Fibroblast of lung (primary cell): ENCODE measurements at places on chromosomes 7 and 10.

GRCh38 chr10:9950070-9950469 lies 1067.6 kb upstream of the CELF2 start:
- no peak for DNase-seq

DNA sequence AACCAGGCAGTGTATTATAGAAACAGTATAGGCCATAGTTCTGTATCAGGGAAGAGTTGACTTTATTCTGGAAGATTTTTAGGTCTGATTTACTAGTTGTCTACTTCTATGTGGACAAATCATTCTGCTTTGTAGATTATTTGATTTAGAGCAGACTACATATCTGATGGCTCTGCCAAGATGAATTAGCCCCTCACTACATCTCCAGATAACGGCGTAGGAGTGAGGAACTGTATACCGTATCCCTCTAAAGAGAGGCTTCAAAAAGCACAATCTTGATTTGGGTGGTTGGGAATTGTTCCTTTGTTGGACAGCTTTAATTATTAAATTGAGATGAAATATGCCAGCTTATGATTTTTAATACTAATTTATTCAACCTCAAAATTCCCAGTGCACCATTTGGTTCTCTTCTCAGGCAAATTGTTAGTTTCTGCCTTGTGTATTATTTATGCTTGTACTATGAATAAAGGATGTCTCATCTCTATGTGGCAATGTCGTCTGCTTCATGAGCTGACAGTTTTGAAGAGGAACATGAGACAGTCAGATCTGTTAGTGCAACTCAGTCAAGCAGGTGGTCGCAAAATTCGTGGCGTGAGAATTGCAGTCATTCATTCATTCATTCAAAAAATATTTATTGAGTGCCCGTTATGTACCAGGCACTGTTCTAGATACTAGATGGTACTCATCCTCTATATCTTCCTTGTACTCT lies 422.8 kb downstream of the EXOC4 start:
- no peak for DNase-seq

DNA sequence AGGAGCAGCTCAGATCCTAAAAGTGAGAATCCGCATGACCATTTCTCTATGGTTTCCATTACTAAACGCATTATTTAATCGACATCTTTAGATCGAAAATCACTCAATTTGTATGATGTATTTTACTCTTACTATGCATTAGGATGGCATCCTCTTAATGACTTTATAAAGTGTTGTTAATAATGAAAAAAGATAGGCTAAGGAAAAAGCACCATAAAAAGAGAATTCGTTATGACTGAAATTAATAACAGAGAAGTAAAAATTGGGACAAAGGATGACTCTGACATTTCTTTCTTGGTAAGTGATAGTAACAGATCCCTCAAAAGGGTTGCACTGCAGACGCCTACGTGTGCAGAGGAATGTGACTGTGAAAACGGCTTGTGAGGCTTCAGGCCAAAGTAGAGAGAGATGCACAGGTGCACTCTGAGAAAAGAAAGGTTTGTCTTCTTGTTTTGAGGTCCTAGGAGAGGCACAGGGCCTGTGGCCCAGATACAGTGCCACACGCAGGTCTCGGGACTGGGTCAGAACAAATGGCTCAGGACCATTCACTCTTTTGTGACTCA lies 23.0 kb upstream of the RBM33 start:
- no peak for DNase-seq

DNA sequence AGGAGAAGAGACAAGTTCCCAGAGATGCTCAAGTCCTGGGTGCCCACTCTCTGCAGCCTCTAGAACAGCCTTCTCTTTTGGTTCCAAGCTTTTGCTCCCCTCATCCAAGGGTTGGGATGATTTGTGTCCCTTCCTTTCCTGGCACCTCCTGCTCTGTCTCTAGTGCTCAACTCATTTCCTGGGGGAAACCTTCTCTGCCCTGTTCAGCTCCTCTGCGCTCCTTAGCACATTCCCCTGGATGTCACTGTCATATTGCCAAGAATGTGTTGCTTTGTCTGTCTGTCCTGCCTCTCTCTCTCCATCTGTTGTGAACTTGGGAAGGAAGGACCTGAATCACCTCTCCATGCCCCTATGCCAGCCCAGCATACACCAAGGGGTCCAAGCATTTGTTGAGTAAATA lies 5.1 kb upstream of the LBX1 start:
- no peak for DNase-seq

DNA sequence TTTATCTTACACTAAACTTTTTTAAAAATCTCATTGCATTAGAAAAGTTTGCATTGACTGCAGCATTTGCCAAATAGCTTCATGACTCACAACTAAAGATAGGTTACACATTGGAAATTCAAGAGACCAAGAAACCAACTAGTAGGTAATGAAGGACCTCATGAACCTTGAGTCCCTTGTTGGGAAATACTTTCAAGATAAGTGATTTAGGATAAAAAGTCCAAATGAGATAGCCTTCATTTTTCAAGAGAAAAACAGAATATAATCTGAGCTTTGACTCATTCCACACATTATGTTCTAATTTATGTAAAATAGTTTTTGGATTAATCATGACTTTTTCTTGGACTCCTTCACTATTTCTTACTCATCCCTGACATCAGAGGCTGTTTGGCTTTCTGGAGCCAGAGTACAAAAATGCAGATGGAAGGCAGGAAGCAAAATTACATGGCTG lies 13.1 kb upstream of the LIPF start:
- DNase-seq: peak; percentile 92

- no peak for DNase-seq
Measured at GRCh38 chr10:107164992-107165391, 486 bp upstream of the SORCS1 start.

DNA sequence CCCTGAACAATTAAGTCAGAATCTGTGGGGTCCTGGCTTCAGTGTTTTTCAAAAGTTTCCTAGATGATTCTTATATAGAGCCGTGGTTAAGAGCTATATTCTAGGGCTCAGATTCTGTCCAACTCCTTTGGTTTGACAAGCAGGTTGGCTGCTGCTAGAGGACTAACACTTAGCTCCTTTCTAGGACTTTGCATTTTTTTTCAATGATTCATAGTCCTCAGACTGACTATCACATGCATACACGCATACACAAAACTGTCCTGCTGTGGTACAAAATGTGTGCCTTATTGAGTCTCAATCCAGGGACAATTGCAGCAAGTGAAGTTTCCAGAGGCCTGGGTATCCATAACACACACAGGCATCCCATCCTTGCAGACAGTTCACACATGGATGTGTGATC lies 392.0 kb downstream of the NRG3 start:
- no peak for DNase-seq

GRCh38 chr7:114660126-114660486 lies 245.5 kb downstream of the FOXP2 start:
- no peak for DNase-seq

GRCh38 chr10:33335801-33336581 lies 1.5 kb upstream of the NRP1 start:
- peak; percentile 81 for DNase-seq

GRCh38 chr10:102452672-102453340 lies 1.5 kb upstream of the C10orf95 start:
- DNase-seq: peak; percentile 68

DNA sequence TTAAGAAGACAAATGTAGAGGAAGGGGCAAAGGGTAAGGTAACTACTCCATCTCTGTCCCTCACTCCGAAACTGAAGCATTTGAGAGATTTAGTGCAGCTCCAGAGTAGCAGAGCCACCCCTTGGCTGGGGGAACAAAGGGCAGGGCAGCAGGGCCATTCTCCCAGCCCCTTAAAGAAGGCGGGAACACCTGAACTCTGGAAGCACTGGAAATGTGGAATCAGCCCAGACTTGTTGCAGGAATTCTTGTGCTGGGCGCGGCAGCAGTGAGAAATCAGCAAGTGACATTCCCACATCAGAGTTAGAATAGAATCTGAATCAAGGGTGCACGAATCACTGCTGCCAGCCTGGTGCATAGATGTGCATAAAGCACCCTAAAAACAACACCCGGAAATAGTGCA lies 34.4 kb upstream of the GRM8 start:
- DNase-seq: no peak

DNA sequence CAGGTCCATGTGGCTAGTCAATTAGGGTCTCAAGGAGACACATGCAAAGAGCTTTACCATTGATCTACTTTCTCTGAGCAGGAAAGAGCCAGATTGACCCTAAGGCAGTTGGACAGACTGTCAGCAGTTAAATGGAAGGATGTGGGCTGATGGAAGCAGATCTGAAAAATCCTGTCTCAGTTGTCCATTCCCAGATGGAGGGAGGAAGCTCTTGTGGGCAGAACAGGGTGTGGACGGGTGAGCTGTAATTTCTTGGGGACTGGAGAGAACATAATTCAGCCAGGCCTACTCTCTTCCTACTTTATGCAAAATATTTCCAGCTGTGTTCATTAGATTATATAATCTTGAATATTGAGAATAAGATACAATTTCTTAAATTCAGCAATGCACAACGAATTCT lies 163.6 kb downstream of the GNAT3 start:
- DNase-seq: no peak

GRCh38 chr10:49222170-49222569 lies 34.0 kb upstream of the TMEM273 start:
- no peak for DNase-seq

GRCh38 chr7:134016223-134016941 lies 110.8 kb upstream of the LRGUK start:
- peak; percentile 43 for DNase-seq

DNA sequence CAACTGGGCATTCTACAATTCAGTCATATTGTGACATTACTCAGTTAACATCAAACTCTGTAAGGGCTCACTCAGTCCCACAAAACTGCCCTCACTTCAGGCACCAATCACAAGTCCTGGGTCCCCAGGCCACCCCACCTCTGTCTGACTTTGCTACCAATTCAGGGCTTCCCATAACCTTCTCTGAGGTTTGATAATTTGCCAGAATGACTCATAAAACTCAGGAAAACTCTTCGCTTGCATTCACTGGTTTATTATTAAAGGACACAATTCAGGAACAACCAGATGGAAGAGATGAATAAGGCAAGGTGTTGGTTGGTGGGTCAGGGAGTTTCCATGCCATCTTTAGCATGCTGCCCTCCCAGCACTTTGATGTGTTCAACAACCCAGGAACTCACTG lies 41.3 kb downstream of the AVL9 start:
- DNase-seq: peak; percentile 74
